ENCODE measurements at places on chromosomes 2 and 18.

GRCh38 chr2:88933980-88934379, 242.5 kb downstream of the RPIA start:
- DNase-seq: no peak

GRCh38 chr2:224309176-224309575, 92.7 kb downstream of the FAM124B start:
- no peak for DNase-seq

DNA sequence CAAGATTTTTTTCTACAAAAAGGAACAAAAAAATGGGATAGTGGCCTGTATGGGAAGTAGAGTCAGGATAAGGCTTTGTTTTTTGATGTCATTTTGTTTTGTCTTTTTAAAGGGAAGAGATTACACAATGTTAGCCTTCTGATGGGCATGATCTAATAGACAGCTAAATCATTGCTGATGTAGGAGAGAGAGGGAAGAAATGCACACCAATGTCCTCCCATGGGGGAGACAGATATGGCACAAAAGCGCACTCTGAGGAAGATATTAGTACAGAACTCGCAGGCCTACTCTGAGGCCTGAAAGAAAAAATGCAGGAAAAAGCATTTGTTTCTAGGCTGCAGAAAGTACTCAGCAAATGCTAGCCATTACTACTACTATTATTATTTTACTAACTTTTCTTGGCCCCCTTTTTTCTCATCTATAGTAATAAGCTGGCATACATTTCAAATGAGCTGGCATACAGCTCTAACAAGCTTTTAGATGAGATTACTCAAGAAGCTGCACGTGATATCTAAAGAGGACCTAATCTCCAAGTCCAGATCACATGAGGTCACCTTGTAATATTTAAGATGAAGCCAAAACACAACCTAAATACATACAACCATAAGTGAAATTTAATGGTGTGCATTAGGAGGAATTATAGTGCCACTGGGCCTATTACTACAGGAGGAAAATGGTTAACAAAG, 269.4 kb upstream of the TANK start:
- no peak for DNase-seq

DNA sequence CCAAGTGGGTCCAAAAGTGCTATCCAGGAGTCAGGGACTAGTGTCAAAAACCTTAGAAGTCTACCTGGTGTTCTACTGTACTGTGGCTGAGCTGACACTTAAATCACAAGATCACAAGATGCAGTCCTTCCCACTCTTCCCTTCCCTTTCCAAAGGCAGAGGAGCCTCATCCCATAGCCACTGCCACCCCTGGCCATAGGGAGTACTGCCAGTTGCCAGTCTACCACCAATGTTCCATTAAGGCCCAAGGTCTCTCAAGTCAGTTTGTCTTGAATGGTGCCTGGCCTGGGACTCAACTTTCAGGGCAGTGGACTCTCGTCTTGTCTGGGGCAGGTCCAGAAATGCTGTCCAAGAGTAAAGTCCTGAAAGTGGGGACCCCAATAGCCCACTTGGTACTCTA, 585.6 kb downstream of the NUP35 start:
- DNase-seq: no peak

GRCh38 chr2:7241041-7241745, 324.0 kb downstream of the RNF144A start:
- DNase-seq: no peak

DNA sequence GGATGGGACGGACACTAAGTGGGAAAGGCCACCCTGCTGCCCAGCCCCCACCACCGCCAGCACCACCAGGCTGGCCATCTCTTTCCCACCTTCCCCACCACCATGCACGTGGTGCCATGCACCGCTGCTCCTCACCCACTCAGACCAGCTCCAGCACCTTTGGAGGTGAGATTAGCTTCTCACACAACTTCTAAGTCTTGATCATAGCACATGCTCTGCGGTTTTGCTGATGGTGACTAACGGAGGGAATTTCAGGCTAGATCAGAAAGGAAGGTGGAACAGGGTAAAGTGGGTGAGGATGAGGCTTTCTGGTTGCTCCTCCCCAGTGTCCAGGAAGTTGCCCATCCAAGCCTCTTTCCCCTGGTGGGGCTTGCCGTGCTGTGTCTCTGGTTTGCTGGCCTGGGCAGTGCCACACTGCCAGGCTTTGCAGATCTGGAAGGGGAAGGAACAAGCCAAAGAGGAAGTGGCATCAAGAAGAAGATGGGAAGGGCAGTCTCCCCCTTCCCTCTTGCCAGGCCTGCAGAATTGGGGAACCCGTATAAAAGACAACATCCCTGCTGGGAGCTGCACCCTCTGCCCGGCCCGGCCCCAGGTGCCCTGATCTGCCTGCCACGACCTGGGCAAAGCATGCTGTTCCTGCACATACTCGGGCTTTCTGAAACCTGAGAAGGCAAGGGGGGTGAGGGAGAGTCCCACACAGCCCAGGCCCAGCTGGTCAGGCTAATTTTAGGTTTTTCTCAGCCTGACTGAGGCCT, 44.3 kb upstream of the CAB39 start:
- DNase-seq: no peak

GRCh38 chr2:155363349-155363888, 664.9 kb downstream of the KCNJ3 start:
- DNase-seq: no peak

GRCh38 chr2:203894262-203894661, 26.7 kb downstream of the CTLA4 start:
- DNase-seq: no peak

DNA sequence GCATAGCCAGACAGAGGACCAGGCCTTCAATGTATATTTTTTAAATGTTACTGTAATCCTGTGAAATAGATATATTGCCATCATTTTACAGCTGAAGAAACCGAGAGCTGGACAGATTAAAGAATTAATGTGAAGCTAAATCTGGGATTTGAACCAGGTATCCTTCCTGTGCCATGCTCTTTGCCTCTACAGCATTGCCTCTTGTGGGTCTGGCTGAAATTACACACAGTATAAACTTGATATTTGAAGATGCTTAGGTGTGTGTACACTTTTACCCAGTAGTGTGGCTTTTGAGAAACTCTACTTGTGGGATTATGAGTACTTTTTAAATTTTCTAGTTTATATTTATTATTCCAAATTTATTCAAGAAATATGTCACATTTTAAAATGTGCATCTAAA, 264.5 kb downstream of the CNTNAP5 start:
- DNase-seq: no peak

DNA sequence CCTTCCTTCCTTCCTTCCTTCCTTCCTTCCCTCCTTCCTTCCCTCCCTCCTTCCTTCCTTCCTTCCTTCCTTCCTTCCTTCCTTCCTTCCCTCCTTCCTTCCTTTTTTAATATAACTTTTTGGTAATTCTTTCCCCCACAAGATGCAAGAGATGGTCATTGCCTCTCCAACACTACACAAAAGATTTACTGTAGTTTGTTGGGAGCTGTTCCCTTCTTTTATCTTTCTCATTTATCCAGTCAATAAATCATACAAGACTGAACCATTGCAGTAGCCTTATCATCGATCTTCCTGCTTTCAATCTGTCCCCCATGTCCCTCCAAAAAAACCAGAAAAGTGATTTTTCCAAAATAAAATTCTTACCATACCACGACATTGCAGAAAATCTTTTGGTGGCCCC, 8.2 kb downstream of the APCDD1 start:
- no peak for DNase-seq

DNA sequence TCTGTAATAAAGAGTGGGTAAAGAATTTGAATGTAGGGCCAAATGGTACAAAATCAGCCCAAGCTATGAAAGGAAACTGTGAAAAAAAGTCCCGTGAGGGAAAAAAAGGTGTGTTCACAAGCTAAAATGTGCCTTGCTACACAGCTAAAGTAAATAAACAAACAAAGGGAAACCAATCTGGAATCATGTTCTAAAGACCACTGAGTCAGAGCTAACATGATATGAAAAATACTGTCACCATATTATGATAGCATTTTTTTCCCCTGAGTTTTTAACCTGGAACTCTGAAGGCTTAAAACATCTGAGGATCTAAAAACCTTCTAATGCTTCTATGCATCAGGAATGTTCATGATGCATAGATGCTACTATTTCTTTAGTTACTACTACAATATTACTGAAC, 58.8 kb downstream of the SCN1A start:
- DNase-seq: no peak

- no peak for DNase-seq
Measured at GRCh38 chr18:70256184-70256583, 32.7 kb upstream of the SOCS6 start.

DNA sequence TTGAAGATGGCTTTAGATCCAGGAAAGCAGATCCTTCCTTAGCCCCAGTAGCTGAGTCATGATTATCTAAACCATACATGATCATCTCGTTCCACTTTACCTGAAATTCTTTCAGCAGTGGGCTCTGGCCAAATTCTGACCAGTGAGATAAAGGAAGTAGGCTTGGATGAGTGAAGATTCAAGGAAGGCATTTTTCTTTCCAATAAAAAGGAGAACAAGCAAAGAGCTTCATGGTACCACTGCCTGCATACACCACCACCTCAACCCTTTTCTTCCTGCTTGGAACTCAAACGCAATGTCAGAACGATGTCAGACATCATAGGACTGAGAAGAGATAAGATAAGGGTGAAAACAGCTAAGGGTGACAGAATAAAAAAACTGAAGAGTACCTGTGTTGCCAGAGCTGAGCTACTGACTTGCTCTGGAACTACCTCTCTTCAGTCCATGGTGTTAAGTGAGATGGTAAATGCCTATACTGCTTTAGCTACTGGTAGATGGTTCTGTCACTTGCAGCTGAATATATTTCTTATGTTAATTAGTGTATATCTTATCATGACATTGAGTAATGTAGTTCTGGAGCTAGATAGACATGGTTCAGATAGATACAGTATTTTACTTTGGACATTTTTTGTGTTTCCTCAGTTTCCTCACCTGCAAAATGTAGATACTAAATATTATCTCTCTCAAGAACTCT, 58.7 kb upstream of the ACVR1 start:
- no peak for DNase-seq

DNA sequence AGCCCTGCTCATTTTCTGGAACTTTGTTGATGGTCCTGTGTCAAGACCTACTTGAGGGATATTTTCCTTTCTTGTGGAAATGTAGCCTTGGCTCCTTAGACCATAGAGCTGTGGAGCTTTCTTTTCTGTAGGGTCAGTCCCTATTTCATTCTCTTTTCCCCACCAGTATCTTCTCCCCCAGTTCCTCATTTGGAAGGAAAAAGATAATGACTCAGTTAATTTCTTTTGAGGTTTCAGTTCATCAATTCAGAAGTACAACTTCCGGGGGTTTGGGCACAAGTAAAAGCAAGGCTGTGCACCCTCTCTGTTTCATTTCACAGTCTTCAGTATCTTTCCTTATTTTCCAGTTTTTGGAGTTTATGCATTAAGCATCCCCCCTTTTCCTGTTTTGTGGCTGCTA, 70.7 kb downstream of the CDC42EP3 start:
- no peak for DNase-seq

GRCh38 chr2:15795426-15795825, 144.9 kb upstream of the MYCN start:
- DNase-seq: no peak

- DNase-seq: no peak
Measured at GRCh38 chr18:22194151-22194598, 24.8 kb downstream of the GATA6 start.

GRCh38 chr18:75003039-75003438, 205.9 kb downstream of the PTGR3 start:
- DNase-seq: no peak

GRCh38 chr2:127261804-127262406, 32.0 kb downstream of the ERCC3 start:
- DNase-seq: no peak

- no peak for DNase-seq
Measured at GRCh38 chr2:237592425-237592980, 2.0 kb upstream of the RAB17 start.

DNA sequence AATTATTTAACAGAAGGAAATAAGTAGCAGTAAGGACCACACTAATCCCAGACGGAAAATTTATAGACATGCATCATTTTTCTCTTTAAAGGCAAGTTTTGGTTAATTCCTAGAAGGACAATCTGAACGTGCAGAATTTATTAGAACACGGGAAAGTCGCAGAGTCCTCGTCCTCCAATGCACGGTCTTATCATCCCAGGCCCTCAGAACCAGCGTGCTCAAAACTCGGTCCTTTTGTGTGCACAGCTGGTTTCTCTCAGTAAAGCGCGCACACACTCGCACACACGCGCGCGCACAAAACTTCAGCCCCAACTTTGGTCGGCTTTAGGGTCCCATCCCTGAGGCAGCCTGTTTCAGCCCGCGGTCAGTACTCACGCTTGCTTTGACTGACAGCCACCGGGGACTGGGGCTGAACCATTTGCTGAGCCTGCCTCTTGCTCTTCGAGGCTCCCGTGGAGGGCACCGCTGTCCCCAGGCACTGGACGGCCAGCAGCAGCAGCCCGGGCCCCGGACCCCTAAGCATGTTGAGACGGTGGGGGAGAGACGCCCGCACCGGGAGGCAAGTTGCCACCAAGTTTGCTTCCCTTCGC, 493 bp downstream of the FN1 start:
- no peak for DNase-seq

GRCh38 chr2:148604927-148605326, 39.6 kb upstream of the EPC2 start:
- DNase-seq: no peak

- DNase-seq: no peak
Measured at GRCh38 chr2:20916604-20917286, 93.8 kb upstream of the LDAH start.

- no peak for DNase-seq
Measured at GRCh38 chr2:939936-940601, 10.6 kb upstream of the SNTG2 start.

DNA sequence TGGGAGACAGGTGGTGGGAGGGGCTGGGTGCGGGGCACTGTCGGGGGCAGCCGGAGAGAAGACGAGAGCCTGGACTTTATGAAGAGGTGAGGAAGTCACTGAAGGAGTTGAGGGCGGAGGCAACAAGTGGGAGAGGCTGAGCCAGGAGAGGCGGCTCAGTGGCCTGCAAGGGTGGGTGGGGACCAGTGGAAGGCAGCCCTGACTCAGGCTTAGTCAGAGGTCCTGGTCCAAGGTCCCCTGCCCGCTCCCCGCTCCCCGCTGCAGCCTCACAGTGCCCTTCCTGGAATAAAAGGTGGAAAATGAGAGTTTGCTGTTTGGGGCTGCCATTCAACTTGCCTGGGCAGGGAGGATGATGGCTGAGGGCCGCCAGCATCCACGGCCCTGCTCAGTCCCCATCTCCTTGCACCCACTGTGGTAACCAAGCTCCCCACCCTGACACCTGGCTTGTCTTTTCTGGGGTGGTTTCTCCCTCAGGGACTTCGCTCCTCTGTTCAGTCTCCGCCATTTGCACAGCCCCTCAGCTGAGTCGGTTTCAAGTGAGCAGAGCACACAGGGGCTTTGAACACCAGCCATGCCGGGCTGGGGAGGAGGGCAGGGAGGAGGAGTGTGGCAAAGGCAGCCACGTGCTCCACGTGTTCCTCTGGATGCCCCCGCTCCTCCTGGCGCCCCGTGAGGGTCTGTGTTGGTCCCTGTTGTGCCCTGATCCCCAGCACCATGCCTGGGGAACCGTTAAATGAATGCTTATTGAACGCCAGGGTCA, 13.7 kb upstream of the RALB start:
- DNase-seq: no peak

GRCh38 chr2:158482594-158482993, 25.8 kb downstream of the PKP4 start:
- no peak for DNase-seq

- DNase-seq: no peak
Measured at GRCh38 chr2:232927032-232927792, 57.1 kb downstream of the SNORC start.

Data from stimulated activated CD8-positive, alpha-beta memory T cell treated with anti-CD3 and anti-CD28 coated beads, Interleukin-7, amount 100 ng/mL, for 4 hours (primary cell).